A549 treated with DMSO at 1 μM for 4 hours (cell line): ENCODE measurements at places on chromosomes 1 and 21. TPM values are rescaled to one million over a fixed set of nuclear protein-coding genes. Genes with fewer than 3 reads are reported as not detected.

The NBPF14 gene
- 13.4 to 17.6 TPM (median 14.7 TPM) in 5 replicates for total RNA-seq

The FCER1G gene
- 0.33 TPM in 1 of 5 replicates, not detected in the others for total RNA-seq

The ESRRG gene
- total RNA-seq: not detected in 5 replicates

The NT5C1A gene
- total RNA-seq: not detected in 5 replicates

The OR2M3 gene
- not detected in 5 replicates for total RNA-seq

The RABIF gene
- 13.6 to 15.1 TPM (median 14.1 TPM) in 5 replicates for total RNA-seq

The FASLG gene
- 0.12 TPM in 1 of 5 replicates, not detected in the others for total RNA-seq

The LYPLAL1 gene
- 10.7 to 26.8 TPM (median 23.9 TPM) in 5 replicates for total RNA-seq

The CITED4 gene
- total RNA-seq: 26.1 to 53.1 TPM (median 44.1 TPM) in 5 replicates
